ENCODE measurements at places on chromosomes 11 and 22.

GRCh38 chr22:35921777-35922176 is 106.8 kb downstream of the RBFOX2 start:
- DNase-seq: peak; percentile 77

DNA sequence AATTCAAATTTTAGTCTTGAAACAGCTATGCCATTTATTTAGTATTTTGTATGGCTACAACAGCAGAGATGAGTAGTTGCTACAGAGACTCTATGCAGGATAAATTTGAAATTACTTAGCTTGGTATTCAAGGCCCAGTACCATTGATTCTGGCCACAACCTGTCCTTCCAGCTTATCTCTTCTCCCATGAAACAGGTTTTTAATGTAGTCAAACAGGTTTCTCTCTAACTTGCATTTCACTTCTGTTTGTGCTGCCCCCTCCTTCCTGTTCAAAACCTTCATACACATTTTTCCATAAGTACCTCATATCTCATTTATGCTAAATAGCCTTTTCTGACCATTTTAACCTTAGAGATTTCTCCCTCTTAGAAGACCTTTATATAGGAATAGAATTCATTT is 3.3 kb downstream of the USP47 start:
- DNase-seq: no peak

GRCh38 chr11:133560472-133560855 is 28.2 kb upstream of the OPCML start:
- DNase-seq: no peak

- no peak for DNase-seq
These were observed 42.3 kb downstream of the TRMU start for GRCh38 chr22:46377525-46378425.

DNA sequence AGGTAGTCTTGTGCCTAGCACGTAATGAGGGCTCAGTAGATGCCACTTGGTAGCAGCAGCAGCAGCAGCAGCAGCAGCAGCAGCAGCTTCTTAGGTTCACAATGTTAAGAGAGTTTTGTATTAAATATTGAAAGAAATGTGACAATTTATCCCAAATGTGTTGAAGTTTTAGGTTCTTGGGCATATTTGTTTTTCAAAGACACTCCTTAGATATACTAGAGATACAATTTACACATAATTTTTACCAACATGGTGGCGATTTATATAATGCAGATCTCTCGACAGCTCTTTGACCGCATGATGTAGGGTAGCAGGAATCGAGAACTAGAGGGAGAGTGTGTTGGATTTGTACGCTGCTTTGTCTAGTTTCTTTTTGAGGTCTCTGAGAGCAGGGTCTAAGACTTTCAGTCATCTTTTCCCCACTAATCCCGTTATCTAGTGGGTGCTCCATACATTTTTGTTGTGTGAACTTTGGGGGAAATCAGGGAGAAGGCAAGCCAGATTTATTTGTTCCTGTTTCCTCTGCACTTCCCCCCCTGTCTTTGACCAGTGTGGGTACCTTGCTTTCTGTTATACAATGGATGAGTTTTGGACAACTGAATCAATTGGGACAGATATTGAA is 1.4 kb downstream of the FDX1 start:
- no peak for DNase-seq

GRCh38 chr22:42630901-42631602 is 9.3 kb downstream of the ATP5MGL start:
- DNase-seq: no peak

GRCh38 chr11:34627197-34627596 is 6.3 kb downstream of the EHF start:
- DNase-seq: no peak

GRCh38 chr22:22508274-22509176 is at the start of gene ZNF280B:
ZNF280B (minus strand) TSS chr22:22508742; CDS start chr22:22489398, 19,344 bp downstream.
- DNase-seq: peak; percentile 93

GRCh38 chr11:122319691-122320620 is 203.9 kb upstream of the BLID start:
- DNase-seq: no peak

GRCh38 chr11:118226296-118226695 is 1.5 kb upstream of the JAML start:
- no peak for DNase-seq

- DNase-seq: no peak
These were observed 13.9 kb downstream of the STX3 start for GRCh38 chr11:59769111-59769510.

- no peak for DNase-seq
These were observed 19.8 kb downstream of the GALNT18 start for GRCh38 chr11:11602011-11602410.

DNA sequence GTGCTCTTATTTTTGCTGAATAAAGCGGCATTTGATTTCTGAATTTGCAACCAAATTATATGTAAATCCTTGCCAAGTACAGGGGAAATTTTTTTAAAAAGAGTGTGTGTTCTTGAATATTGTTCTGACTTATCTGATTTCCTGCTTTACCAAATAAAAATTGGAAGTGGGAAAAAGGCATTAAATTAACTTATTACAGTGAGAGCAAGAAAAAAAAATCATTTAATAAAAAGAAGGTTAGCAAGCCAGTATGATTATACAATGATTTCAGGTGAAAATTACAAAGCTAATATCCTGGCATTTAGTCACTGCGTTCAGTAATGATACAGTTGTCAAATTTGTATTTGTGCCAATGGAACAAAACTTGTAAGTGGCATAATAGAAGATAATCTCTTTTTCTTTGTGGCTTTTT is 82.1 kb upstream of the PPARA start:
- no peak for DNase-seq

GRCh38 chr11:9052316-9052715 is 39.1 kb downstream of the SCUBE2 start:
- no peak for DNase-seq

DNA sequence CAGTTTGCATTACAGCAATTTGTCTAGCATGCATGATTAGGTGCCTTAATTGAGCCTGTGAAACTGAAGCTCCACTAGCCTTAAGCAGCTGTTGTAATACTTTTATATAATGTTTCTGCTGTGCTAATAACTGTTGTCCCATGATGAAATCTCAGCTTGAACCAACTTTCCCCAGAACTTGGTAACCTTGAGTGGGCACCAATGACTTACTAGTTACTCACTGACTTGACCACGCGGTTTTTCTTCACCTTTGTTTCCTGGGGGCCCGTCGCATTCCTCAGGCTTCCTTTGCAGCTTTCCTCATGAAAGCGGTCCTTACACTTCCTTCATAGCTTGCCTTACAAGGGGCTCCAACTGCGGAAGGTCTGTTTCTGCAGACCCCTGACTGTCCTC is 11.2 kb upstream of the GLYATL1 start:
- no peak for DNase-seq

GRCh38 chr11:45852712-45853101 is 5.4 kb downstream of the CRY2 start:
- no peak for DNase-seq

DNA sequence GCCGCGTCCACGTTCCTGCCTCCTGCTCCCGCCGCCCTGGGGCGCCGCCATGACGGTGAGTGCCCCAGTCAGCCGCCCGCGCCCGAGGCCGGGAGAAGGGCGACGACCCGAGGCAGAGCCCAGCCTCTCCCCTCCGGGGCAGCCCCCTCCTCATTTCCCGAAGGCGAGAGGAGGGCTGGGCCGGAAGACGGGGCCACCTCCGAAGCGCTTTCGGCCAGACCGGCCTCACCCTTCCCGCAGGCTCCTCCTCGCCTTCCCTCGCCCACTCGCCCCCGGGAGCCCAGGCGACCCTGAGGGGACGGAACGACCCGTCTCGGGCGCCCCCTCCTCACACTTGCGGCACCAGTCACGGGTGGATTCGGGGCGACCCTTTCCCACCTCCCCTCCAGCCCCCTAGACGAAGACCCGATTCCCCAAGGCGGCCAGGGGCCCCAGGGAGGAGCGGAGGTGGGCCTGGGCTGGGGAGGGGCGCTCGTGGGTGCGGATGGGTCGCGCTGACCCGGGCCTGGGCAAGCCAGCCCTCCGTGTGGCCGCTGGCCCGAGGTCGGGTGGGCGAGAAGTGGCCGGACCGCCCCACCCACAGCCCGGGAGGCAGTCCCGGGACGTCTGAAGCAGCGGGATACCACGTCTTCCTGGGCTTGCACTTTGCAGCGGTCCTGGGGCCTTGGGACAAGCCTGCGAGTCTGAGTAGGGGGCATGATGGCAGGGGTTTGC is 49.7 kb downstream of the TRIOBP start:
- DNase-seq: no peak
